ENCODE measurements at places on chromosomes 7 and 10.
A peak's percentile ranks its signal among the peaks of the same experiment; 100 is the strongest.

DNA sequence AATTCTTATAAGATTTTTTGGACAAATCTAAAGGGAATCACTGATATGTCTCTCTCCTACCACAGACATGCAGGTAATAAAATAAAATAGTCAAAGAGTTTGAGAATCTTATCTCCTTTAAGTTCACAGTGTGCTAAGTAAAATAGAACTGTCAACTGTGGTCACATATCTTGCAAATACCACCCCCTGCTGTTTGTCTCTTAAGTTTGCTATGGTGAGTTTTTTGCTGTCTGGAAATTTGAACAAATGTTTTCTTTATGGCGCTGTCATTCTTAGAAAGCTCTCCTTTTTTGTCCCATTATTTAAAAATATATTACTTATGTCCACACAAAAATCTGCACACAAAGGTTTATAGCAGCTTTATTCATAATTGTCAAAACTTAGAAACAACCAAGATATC, 19.6 kb downstream of the GIMAP5 start:
- no peak for DNase-seq

- no peak for DNase-seq
Measured at GRCh38 chr10:11906714-11907113, 83.6 kb downstream of the PROSER2 start.

DNA sequence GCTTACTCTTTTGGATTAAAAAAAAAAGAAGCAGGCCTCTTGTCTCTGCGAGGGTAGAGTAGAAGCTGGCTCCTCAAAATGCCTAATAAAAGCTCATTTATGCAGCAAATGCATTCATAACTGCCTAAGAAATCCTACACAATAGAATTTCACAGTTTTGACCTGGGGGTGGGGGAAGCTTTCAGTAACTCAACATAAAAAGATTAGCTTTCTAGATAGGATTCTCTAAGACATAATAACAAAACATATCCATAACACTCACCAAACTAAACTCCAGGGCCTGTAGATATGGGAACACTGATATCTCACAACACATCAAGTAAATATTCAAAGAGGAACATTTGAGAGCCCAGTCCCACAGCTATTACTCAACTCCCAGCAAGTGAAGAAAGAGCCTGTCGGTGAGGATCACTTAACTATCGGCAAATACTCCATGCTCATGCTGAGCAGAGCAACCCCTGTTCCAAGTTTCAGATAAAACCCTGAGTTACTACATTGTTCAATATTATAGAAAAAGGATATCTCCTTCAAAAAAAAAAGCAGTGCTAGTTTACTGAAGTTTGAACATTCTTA, 88.1 kb downstream of the COBL start:
- peak; percentile 3 for DNase-seq

- DNase-seq, result no peak
Measured at GRCh38 chr10:115980470-115980869, 292.5 kb downstream of the GFRA1 start.

Measured in foreskin melanocyte (primary cell).